ENCODE measurements at places on chromosomes 2 and 18.

- no peak for DNase-seq
Observed at GRCh38 chr2:15693926-15694588, 102.4 kb downstream of the DDX1 start.

- no peak for DNase-seq
Observed at GRCh38 chr2:47631792-47632398, 151.1 kb upstream of the MSH6 start.

- DNase-seq: no peak
Observed at GRCh38 chr18:10050956-10051355, 137.1 kb downstream of the VAPA start.

DNA sequence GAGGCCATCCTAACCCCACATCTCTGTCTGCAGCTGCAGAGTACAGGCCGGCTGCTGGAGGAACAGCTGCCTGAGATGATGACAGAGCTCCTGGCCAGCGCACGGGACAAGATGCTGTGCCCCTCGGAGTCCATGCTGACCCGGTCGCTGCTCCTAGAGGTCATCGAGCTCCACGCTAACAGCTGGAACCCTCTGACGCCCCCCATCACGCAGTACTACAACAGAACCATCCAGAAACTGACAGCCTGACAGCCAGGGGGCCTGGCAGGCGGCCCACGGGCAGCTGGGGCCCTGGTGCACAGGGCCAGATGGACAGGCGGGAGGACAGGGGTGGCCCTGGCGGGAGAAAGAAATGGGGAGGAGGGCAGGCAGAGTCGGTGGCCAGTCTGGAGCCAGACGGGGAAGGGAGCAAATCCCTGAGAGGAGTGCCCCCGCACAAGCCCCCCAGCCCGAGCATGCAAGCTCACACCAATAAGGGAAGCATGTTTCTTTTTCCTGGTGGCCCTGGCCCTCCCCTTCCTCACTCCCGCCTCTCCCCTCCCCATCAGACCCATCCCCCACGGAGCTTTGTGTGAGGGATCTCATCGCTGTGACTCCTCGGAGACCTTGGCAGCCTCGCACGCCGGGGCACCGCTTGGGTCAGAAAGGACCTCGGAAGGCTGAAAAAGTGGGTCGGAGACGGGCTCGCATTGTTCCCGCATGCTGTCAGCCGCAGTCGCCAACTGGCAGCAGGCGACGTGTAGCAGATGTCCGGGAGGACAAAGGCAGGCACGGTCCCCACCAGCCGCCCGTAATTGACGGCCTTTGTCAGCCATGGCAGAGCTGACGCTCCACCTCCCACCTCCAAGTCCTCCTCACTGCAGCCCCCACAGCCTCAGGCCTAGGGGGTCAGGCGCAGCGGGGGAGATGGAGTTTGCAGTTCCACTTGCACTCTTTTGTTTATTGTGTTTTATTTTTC, 91.2 kb downstream of the SMAD7 start:
- DNase-seq: no peak

DNA sequence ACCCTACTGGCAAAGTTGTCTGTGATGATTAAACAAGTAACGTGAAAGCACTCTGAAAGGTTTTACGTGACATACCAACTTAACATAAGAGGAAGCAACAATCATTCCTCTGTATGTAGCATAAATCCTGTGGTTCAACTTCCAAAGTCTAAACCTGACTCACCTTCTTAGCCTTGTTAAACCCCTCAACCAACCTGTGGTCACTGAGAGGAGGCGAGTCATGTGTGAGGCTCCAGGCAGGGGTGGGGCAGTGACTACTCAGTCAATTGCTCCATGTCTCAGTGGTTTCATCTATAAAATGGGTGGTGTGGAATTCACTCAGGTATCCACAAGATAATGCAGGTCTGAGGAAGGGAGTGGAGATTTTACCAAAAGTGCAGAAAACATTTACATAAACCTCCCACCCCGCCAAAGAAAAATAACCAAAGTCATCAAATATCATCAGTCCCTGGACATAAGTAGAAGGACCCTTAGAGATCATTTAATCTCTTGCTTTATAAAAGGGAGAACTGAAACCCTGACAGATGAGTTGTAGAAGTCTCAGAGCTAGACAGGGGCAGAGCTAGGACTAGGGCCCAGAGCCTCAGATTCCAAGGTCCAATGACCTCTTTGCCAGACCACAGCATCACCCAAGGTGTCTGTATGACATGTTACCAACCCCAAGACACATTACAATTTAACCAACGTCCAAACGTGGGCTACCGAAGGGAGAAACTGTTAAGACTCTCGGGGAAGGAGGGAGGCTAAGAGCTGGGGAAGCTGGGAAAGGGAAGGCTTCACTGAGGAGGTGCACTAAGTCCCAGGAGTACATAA, 3.7 kb upstream of the PCBP1 start:
- no peak for DNase-seq

DNA sequence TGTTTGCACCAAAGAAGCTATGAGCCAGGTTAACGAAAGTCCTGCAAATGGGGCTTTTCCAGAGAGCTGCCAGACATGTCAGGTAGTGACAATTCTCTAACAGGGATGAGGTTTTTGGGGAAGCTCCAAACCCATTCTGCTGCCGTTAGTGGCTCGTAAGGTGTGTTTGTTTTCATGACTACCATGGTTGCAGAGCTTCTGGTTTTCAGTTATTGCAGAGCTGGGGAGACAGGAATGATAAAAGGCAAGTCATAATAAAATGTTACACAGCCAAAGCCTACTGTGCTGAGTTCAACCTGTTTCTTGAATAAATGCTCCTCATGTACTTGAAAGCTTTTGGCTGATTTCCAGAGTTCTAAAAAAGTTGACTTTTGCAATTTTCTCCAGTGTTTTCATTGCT, 209.2 kb upstream of the STK17B start:
- no peak for DNase-seq

- DNase-seq: peak; percentile 94
Observed at GRCh38 chr2:112690853-112691401, 29.9 kb upstream of the NT5DC4 start.

DNA sequence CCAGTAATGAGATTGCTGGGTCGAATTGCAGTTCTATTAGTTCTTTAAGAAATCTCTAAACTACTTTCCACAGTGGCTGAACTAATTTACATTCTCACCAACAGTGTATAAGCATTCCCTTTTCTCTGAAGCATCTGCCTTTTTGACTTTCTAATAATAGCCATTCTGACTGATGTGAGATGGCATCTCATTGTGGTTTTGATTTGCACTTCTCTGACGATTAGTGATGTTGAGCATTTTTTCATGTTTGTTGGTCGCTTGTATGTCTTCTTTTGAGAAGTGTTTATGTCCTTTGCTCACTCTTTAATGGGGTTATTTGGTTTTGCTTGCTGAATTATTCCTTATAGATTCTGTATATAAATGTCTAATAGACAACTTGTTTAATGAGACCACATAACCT, 69.6 kb upstream of the UGP2 start:
- DNase-seq: no peak

GRCh38 chr2:25161055-25161781, 7.2 kb downstream of the POMC start:
- DNase-seq: no peak

- DNase-seq: no peak
Observed at GRCh38 chr2:69624611-69625010, 18.9 kb downstream of the AAK1 start.

DNA sequence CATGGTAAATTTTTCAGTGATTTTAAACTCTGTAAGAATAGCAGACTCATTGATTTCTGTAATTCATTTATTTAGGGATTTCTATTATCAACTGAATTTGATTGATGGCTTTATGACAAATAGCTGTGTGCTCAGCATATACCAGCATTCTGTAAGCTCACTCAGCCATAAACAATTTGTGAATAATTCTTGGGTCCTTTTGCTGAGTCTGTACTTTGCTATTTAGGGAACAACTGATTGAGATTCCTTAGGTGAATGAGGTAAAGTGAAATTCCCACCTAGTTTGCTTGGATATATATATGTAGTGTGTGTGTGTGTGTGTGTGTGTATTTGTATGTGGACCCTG, 76.7 kb upstream of the CAVIN2 start:
- DNase-seq: no peak

DNA sequence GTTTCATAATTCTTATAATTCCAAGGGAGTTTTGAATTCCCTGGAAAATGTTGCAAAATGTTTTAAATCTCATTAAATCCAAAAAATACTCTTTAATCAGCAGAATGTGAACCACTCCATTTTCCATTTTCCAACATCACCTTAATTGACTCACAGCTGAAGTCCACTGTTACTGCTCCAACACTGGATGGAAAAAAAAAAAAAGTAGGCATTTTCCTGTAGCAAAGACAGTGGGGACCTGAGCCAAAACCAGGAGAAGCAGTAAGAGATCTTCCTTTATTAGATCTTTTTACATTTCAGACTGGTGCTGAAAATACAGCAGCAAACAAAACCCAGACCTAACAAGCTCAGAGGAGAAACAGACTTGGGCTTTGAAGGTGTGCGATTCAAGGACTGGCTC, 62.4 kb upstream of the SPATS2L start:
- DNase-seq: no peak

- no peak for DNase-seq
Observed at GRCh38 chr2:69255760-69256159, 131.3 kb downstream of the GFPT1 start.

DNA sequence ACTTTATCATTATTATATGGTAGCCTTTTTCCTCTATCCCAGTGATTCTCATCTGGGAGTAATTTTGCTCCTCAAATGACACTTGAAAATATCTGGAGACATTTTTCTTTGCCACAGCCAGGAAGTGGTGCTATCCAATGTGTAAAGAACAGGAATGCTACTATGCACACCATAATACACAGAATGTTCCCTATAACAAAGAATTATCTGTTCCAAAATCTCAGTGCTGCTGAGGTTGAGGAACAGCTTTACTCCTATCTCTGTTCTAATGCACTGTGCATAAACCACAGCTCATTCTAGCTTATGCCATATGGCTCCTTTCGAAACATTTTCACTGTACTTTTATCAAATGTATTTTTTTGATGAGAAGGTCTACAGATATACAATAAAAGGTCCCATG, 1231.2 kb upstream of the CELF4 start:
- DNase-seq: no peak

DNA sequence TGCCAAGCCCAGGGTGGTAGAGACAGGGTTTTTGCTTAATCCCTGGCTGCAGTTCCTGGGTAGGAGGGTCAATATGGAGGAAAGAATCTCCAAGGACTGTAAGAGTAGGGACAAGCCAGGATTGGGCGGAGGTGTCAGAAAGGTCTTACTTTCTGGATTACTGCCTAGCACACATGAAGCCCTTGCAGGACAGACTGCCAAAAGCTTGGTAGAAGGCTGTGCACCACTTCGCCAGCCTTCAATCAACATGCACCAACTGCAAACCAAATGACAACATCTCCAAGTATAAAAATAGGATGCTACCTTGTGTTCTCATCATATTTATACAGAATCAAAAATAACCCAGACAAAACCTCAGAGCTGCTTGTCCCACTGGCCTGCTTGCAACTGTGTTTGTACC, 3.7 kb downstream of the ZNF142 start:
- no peak for DNase-seq

DNA sequence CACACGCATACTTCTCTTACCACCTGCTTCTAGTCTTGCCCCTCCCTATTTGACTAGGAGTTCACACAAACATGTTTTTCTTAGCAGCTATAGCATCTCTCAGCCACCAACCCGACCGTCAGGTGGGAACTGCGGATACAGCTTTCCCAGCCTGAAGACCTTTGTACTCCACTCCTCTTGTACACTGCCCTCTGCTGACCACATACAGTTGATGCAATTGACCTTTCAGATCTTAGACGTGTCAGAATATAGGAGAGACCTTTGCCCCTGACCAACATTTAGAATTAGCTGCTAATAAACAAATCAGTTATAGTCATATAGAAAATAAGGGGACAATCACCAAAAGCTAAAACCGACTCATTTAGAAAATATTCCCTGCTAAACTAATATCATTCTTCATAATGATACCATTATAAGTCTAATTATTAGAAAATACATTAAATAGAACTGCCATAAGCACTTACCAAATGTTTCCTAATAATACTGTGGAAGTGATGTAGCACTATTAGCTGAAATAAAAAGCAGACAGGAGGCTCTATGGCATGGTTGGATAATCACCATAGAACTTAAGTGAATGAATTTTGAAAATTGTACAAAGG, 208.4 kb downstream of the RAD51AP2 start:
- DNase-seq: peak; percentile 40

DNA sequence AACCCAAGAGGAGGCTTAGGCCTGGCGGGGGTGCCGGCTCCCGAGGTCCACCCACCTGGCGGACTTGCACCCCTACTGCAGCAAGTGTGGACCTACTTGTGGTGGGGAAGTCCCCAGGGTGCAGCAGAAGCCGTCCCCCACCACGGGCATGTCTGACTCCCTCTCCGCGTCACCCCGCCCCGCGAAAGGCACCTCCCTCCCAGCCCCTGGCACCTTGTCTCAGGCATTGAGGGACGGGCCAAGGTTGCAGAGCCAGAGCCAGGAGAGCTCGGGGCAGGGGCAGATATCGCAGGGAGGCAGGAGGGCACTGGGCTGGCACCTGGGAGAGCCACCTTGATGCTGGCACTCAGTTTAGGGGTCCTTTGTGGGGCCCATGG, 19.0 kb downstream of the CROCC2 start:
- DNase-seq: no peak

DNA sequence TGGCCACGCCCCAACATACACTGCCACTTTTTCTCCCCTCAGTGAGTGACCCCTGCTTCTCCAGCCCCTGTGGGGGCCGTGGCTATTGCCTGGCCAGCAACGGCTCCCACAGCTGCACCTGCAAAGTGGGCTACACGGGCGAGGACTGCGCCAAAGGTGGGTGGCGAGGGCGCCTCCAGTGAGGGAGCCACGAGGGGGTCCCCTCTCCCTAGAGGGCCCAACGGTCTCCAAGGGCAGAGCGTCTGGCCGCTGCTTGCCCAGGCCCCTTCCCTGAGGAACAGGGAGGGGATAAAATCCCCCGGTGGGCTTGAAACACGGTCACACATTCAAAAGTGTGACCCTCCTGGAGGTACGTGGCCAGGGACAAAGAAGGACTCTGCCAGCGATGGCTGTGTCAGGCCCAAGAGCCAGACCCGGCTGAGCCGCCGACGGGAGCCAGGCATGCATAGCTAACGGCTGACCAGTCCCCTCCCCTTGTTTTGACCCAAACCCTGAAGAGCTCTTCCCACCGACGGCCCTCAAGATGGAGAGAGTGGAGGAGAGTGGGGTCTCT, 37.2 kb downstream of the MTERF4 start:
- no peak for DNase-seq

DNA sequence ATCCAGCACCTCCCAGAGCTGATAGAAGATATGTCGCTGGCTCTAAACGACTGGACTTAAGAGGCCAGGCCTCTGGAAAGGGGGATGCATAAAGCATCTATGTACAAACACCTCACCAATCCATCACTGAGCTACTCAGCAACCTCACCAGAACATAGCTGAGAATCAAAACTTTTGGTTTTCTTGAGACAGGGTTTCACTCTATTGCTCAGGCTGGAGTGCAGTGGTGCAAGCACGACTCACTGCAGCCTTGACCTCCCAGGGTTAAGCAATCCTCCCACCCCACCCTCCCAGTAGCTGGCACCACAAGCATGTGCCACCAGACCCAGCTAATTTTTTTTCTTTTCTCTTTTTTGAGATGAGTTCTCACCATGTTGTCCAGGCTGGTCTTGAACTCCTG, 62.9 kb upstream of the MSH6 start:
- DNase-seq: no peak

- DNase-seq: no peak
Observed at GRCh38 chr2:235954888-235955480, 213.2 kb downstream of the GBX2 start.

All from AML-193 (cell line).